ENCODE measurements at places on chromosomes 6 and 20. TPM values are rescaled to one million over a fixed set of nuclear protein-coding genes. Genes with fewer than 3 reads are reported as not detected.

Gene NMBR
- total RNA-seq, result not detected

GRCh38 chr6:122589115-122589514 lies 21.1 kb upstream of the PKIB start:
- H3K4me3 ChIP-seq, result no peak overlapping the region
- no peaks in the 10 kb centered on the region for H3K27me3 ChIP-seq
- H3K27ac ChIP-seq, result no peak overlapping the region

Gene MSH5
- total RNA-seq, result 6.8 TPM

- no peaks in the 10 kb centered on the region for H3K4me1 ChIP-seq
- no peaks in the 10 kb centered on the region for H3K36me3 ChIP-seq
- no peaks in the 10 kb centered on the region for H3K27me3 ChIP-seq
- H3K4me3 ChIP-seq, result peak overlapping the region; percentile 76
Observed at GRCh38 chr6:131134220-131134979, 867 bp upstream of the AKAP7 start.

GRCh38 chr6:52341561-52342260 lies 20.2 kb upstream of the PAQR8 start:
- H3K36me3 ChIP-seq, result no peaks in the 10 kb centered on the region
- H3K4me3 ChIP-seq, result no peak overlapping the region
- no peaks in the 10 kb centered on the region for H3K4me1 ChIP-seq
- H3K27ac ChIP-seq, result no peak overlapping the region
- no peaks in the 10 kb centered on the region for H3K27me3 ChIP-seq

- H3K36me3 ChIP-seq, result no peaks in the 10 kb centered on the region
- no peak for DNase-seq
- no peak overlapping the region for H3K27ac ChIP-seq
- no peak overlapping the region for H3K4me3 ChIP-seq
Observed at GRCh38 chr20:2331901-2332565, 36.2 kb downstream of the TGM3 start.

GRCh38 chr20:35387334-35387733 lies 24.4 kb downstream of the UQCC1 start:
- H3K27ac ChIP-seq, result peak overlapping the region; percentile 9
- peaks cover 15% of the 10 kb centered on the region for H3K36me3 ChIP-seq
- H3K27me3 ChIP-seq, result no peaks in the 10 kb centered on the region

GRCh38 chr20:18808712-18809111 lies 4.9 kb upstream of the SCP2D1 start:
- H3K27ac ChIP-seq, result no peak overlapping the region
- no peak overlapping the region for H3K4me3 ChIP-seq
- no peaks in the 10 kb centered on the region for H3K36me3 ChIP-seq
- H3K4me1 ChIP-seq, result no peaks in the 10 kb centered on the region

DNA sequence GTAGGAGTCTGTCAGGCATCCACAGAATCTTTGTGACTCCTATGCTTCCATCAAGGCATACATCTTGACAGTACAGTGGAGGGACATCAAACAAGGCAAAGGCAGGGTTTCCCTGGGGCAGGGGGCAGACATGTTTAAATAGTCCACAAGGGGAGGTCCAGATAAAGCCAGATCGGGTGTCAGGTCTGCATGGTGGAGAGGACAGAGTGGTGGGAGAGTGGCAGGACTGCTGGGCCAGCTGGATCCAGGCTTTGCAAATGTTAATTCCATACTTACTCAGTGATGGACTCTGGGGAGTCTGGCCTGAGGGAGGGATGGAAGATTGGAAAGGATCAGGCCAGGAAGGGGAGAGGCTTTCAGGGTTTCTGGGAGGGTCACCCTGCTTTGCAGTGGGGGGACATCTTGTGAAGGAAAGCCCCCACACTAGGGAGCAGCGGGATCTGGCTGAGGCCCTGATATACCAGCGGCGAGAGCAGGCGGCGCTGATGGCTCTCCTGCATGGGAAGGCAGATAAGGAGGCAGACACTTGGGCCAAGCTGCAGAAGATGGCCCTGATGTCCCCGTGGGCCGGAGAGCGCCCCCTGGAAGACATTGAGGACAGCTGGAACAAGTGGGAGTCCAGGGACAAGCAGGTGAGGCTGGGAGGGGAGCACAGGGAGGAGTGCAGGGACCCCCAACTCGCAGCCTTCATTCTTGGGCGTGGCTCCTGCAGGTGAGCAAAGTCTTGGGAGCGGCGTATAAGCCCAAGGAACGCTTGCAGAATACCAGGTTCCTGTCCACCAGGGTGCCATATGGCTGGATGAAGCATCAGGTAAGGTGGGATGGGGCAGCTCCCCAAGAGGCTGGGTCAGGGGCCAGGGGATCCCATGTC lies 44.6 kb downstream of the SUN5 start:
- H3K4me3 ChIP-seq, result no peak overlapping the region
- H3K36me3 ChIP-seq, result no peaks in the 10 kb centered on the region
- no peaks in the 10 kb centered on the region for H3K27me3 ChIP-seq
- no peak overlapping the region for H3K27ac ChIP-seq

All from astrocyte (in vitro differentiated cells and primary cell).